ENCODE measurements at places on chromosomes 13 and 19.

- no peak for DNase-seq
Observed at GRCh38 chr13:31904941-31905824, 126.4 kb upstream of the FRY start.

DNA sequence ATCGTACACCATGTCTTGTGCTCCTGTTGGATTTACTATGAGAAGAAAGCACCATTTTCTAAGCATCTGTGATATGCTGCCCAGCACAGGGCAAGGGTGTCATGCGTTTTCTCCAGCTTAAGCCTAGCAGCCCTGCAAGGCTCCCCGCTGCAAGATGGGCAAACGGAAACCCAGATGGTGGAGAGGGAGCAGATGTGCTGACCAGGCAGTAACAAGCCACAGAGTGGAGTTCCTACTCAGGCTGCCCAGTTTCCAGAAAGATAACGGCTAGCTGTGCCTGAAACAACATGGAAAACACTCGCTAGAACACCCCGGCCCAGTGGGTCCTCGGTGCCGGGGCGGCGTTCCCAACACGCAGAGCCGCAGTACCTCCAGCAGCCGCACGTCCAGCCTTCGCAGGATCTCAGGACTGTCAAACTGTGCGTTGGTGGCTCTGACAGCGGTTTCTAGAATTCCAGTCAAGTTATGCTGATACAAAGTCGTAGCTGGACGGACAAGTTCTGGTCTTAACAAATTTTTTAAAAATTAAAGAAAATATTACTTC lies 68.4 kb downstream of the TUBGCP3 start:
- DNase-seq: no peak

DNA sequence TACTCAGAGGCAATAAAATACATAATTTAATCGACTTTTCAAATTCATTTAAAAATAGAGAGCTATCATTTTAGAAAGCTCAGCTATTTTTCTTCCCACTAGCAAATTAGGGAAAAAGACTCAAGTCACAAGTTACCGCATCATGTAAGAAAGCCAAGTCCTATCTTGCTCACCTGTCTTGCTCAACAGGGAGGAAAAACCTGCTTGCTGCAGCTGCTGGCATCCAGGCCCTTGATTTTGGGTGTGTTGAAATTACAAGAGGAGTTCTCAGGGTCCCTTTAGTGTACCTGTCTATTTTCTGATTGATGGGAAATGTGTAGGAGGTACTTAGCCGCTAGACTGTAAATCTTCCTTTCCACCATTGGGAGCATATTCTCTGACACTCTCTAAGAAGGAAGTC lies 22.2 kb downstream of the SLC10A2 start:
- DNase-seq: no peak

DNA sequence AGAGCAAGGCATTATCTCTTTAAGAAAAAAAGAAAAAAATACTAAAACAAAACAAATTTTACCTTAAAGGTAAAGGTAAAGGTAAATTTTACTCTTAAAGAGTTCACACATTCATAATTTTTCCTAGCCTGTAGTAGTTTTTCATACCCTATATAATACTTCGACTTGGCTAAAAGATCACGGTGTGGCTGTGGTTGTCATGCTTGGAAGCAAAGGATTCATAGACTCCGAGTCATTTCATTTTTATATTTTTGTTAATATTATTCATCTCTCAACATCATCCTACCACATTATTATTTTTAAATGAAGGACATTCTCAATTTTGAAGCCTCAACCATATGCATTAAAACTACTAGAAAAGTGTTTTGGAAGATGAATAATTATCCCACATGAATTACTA lies 52.7 kb downstream of the PIBF1 start:
- no peak for DNase-seq

- DNase-seq: no peak
Observed at GRCh38 chr19:2683430-2684003, 19.0 kb downstream of the GNG7 start.

All from CD4-positive, alpha-beta T cell treated with Interleukin-15 for 1 hour (primary cell).